ENCODE measurements at places on chromosomes 2 and 18.

- peak; percentile 33 for DNase-seq
Observed at GRCh38 chr2:48343571-48344440, 186.1 kb upstream of the STON1 start.

GRCh38 chr2:235051436-235052260 is 99.8 kb downstream of the SH3BP4 start:
- DNase-seq: no peak

GRCh38 chr2:160406591-160407392 is 86.8 kb downstream of the RBMS1 start:
- no peak for DNase-seq

DNA sequence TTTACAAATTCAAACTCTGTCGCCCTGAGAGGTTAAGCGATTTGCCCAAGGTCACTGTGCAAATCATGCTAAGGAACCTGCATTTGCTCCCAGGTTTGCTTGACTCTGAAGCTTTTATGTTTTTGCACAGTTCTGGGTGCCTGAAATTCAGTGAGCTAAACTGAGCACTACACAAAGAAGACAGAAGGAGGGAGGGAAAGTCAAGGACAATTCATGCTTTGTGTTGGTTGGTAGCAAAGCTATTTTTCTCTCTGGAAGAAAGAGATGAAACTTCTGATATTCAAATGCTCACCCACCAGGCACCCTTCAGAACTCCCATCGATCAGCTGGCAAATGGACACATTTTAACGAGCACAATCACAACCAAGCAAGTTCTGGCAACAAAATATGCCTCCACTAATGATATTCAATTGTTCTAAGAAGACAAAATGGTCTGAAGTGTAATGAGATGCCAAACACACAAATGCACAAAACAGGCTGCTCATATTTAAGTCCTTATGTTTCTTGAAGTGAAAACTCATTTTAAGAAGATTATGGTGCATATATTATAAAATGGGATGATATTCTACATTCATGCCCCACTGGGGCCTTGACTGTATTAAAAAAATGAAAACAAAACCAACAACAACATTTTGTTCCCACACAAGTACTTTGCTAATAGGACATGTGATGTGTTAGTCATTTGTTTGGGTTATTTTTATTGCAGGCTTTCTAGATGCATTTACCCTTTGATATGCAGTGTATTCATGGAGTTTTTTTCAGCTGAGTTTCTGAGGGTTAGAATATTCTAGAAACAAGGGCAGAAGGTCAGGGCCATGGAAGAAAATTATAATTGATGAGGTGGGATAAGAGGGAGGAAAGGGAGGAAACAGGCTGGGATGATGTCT is 445.6 kb upstream of the CELF4 start:
- DNase-seq: no peak

DNA sequence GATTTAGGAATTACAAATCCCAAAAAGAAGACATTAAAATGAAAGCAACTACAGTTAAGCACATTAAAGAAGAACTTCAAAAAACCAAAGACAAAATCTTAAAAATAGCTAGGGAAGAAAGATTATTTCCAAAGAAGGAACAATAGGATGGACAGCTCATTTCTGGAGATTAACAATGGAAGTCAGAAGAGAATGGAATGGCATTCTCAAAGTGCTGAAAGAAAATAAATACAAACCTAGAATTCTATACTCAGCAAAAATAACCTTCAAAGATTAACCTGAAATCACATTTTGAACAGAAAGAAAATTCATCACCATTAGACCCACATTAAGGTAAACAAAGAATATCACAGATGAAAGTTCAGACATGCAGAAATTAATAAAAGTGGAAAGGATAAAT is 229.2 kb downstream of the HDAC4 start:
- DNase-seq: no peak

GRCh38 chr2:190254063-190254850 is 65.4 kb downstream of the HIBCH start:
- DNase-seq: no peak

GRCh38 chr18:23198217-23198845 is 63.0 kb downstream of the CABLES1 start:
- no peak for DNase-seq

DNA sequence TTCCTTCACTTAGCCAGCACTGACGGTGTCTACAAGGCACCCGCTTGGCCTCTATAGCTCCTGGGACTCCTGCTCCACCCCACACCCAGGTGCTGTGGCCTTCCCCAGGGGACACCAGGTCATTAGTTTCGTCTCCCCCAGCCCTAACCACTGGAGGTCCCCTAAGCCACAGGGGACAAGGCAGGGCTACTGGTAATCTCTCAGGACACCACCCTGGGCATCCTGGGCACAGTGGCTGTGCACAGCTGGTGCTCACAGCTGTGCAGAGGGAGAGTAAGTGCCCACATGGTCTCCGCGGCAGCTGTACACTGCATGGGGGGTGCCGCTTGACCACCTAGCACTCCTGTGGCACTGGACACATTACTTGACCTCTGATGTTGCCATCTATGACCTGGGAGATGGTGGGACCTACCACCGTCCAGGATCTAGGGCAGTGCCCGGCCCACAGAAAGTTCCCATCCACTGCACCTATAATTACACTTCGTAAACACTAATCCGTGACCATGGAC is 134.0 kb downstream of the HDAC4 start:
- DNase-seq: no peak

- no peak for DNase-seq
Observed at GRCh38 chr2:69190743-69191404, 177.9 kb downstream of the ANTXR1 start.

DNA sequence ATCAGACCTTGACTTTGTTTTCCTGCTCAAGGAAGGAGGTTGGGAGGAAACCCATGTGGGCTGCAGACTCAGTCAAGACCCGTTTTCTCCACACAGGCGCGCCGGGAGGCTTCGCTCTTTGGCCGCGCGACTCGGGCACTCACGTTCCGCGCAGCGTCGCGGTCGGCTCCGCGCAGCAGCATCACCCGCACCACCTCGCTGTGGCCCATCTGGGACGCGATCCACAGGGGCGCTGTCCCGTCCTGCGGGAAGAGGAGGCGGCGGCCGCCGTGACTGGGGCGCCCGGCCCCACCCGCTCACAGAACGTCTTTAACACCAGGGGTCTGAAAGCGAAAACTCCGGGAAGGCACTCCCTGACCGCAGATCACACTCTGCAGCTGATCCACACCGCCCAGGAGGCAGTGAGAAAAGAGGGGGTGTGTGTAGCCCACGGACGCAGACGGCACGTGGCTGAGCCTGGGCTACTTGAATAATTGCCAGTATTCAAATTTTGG is 33.1 kb upstream of the NPC1 start:
- no peak for DNase-seq

- no peak for DNase-seq
Observed at GRCh38 chr2:149049142-149049541, 10.6 kb downstream of the LYPD6B start.

DNA sequence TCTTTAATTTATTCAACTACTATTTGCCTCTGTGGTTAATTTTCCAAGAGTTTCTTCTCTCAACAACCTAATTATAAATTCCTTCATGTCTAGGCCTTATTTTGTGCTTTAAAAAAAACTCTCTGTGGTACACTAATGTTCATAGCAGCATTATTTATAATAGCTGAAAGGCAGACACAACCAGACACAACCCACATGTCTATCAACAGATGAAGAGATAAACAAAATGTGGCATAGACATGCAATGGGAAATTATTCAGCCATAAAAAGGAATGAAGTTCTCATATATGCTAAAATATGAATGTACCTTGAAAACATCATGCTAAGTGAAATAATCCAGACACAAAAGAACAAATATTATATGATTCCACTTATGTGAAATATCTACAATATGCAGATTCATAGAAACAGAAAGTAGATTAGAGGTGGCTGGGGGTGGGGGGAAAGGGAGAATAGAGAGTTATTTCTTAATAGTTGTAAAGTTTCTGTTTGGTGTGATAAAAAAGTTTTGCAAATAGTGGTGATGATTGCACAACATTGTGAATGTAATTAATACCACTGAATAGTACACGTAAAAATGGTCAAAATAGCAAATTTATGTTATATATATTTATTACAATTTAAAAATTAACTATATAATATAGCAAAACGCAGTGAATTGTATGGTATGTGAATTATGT is 28.1 kb upstream of the RASGRP3 start:
- no peak for DNase-seq

DNA sequence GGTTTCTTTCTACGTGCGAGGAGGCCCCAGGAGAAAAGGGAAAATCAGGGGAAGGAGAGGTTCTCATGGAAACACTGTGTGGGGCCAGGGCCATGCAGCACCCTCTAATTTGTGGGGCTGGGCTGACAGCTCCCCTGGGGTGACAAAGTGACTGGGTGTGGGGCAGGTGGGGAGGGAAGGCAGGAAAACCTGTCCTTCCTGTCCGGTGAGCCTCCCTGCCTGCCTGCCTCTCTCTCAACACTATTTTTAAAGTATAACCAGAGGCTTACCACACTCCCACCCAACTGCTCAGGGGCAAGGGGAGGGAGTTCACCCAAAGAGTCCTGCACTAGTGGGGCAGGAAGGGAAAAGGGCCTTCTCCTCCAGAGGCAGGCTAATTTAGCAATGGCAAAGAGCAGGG is 10.5 kb upstream of the EPAS1 start:
- DNase-seq: no peak

- no peak for DNase-seq
Observed at GRCh38 chr18:55346961-55347740, 240.8 kb downstream of the TCF4 start.

DNA sequence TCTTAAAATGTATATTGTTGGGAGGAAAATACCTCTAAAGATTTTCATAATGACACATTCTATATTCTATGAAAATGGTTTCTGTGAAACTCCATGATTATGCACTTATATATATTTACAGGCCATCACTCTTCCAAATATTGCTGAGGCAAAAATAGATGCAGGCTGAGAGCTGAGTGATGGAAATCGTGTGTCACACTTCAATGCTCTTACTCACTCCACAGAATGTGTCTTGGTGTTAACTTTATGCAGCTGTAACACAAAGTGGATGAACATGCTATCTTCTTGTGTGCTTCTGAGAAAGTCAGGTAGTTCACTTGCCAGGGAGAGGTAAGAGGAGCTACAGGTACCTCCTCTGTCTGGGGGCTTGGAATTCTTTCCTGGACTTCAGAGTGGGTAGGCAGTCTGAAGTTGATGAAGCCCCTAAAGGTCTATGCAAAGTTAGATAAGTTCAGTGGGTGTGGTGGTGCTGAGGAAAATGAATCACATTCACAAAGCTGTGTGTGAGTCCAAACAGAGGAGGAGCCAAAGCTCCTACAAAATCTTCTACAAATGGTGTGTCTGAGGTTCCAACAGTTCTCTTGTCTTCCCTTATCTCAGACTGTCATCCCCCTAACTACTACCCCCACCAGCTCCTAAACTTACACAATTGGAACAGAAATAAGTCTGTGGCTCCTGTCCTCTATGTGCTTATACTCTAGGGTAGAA is 74.2 kb upstream of the ST6GAL2 start:
- no peak for DNase-seq

- no peak for DNase-seq
Observed at GRCh38 chr2:85194780-85195480, 61.7 kb downstream of the TCF7L1 start.

- no peak for DNase-seq
Observed at GRCh38 chr18:317618-318017, 49.8 kb upstream of the THOC1 start.

DNA sequence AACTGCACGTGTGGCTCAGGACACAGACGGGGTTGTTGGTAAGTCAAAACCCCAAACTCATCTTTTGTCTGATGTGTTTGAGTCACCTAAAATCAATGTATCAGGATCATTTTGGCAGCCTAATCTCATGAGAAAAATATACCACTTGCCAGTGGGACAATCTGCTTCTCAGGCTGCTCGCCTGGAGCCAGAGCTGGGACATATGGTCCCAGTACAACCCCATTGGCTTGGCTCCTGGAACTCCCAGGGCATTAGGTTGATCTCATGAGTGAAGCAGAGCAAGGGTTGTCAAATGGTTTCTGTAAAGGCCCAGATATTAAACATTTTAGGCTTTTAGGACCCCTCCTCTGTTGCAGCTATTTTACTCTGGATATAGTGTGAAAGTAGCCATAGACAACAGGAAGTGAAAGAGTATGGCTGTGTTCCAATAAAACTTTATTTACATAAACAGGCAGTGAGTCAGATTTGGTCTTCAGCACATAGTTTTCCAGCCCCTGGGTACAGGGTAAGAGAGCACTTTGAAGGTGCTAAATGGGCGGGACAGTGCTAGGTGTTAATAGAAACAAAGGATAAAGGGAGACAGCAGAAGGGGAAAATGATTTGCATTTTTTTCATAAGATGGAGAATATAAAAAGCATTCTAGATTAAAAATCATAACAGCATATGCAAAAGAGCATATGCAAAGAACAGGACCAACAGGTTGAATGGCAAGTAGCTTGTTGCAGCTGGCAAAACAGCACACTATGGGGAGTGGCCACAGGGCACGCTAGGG is 290.8 kb downstream of the KCNS3 start:
- no peak for DNase-seq

DNA sequence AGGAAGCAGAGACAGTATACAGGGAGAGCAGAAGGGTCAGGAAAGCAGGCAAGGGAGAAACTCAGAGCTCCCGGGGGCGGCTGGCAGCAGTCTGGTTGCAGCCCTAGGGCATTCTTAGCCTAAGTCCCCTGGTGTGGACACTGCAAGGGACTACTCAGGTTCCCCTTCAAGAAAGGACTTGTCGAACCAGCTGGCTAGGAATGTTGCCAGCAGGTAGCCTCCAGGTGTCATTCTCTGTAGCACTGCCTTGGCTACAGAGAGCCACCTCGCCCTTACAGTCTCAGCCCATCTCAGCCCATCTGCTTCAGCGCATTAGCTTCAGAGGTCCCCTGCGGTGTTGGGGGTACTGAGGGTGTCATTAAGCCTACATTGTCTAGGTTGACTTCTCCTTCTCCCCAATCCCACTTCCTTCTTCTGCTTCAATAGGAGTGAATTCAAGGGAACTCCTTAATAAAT is 11.3 kb upstream of the TMSB10 start:
- no peak for DNase-seq

DNA sequence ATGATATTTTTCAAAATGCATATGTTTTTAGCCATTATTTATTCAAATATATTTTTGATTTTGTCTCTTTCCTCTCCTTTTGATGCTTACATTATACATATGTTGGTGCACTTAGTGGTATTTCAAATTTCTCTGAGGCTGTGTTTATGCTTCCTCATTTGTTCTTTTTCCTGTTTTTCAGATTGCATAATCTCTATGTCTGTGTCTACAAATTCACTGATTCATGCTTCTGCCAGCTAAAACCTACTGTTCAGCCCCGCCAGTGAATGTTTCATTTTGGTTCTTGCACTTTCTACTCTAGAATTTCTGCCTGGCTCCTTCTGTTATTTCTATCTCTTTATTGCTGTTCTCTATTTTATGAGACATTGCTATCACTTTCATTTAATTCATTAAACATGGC is 951.7 kb upstream of the CNTNAP5 start:
- no peak for DNase-seq

DNA sequence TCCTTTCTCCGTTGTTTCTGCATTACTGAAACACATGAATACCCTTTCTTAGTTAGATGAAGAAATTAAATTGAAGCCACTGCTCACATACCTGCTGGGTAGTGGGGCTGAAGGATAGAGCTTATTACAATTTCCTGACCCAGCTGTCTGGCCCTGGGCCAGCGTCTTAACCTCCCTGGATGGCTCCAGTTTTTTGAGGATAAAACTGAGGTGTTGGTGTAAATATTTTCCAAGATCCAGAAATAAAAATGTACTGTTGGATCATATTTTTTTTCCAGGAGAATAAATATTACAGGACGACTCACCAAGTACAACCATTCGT is 3.5 kb downstream of the RNF144A start:
- no peak for DNase-seq

Data from BJ (cell line).